Suprapubic skin (tissue), 4 donors: ENCODE measurements at places on chromosomes 4 and X. TPM values are rescaled to one million over a fixed set of nuclear protein-coding genes. Genes with fewer than 3 reads are reported as not detected.

The KIT gene
- 17.8 TPM for total RNA-seq

The ARMCX4 gene
- 11.5 TPM for total RNA-seq

The DRP2 gene
- total RNA-seq: 0.05 TPM

The CLDN34 gene
- total RNA-seq: not detected

DNA sequence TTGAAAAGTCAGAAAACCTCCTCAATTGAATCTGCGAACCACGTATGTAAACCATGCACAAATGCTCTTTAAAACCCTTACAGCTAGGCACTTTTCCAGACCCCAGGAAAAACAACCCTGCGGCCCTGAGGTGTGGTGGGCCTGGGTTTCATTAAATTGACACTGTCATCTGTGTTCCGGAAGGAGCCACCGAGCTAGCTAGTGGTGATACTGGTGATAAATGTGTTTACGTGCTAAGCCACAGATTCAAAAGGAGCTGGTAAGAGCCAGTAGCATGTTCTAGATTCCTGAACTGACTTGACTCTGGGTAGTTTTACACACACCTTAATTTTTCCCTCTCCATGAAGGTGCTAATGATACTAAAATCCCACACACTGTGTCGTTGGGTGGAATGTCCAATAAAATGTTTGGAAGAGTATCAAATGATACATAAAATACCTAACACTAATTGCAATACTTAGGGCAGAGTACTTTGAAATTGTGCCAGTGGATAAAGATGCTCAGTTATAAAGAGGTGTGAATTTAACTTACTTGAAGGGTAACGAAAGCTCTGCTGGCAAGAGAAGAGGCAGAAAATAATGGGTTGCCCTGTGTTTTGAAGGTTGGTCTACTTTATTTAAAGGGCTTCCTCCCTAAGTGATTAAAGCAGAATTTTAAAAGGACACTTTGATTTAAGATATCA, 8.5 kb downstream of the SMS start:
- no peak overlapping the region for H3K4me3 ChIP-seq
- H3K27me3 ChIP-seq: no peaks in the 10 kb centered on the region

- no peaks in the 10 kb centered on the region for H3K27me3 ChIP-seq
- no peaks in the 10 kb centered on the region for H3K36me3 ChIP-seq
- H3K4me1 ChIP-seq: no peaks in the 10 kb centered on the region
- DNase-seq: no peak
- no peak overlapping the region for H3K27ac ChIP-seq
- no peak overlapping the region for H3K4me3 ChIP-seq
These were observed 199.3 kb downstream of the BMPR1B start for GRCh38 chr4:94957030-94957429.

- H3K4me1 ChIP-seq: peaks cover 4% of the 10 kb centered on the region
- no peak overlapping the region for H3K27ac ChIP-seq
- H3K36me3 ChIP-seq: no peaks in the 10 kb centered on the region
- peaks cover 10% of the 10 kb centered on the region for H3K27me3 ChIP-seq
- no peak overlapping the region for H3K4me3 ChIP-seq
These were observed 234.6 kb downstream of the AFAP1 start for GRCh38 chr4:7705062-7705461.

GRCh38 chr4:10084651-10085358, 31.8 kb downstream of the WDR1 start:
- H3K27me3 ChIP-seq: no peaks in the 10 kb centered on the region
- peaks cover 94% of the 10 kb centered on the region for H3K36me3 ChIP-seq
- H3K27ac ChIP-seq: no peak overlapping the region
- no peak overlapping the region for H3K4me3 ChIP-seq
- DNase-seq: peak; percentile 37

GRCh38 chr4:186775902-186776301, 52.2 kb upstream of the FAT1 start:
- no peaks in the 10 kb centered on the region for H3K36me3 ChIP-seq
- no peak overlapping the region for H3K27ac ChIP-seq
- DNase-seq: no peak
- no peaks in the 10 kb centered on the region for H3K4me1 ChIP-seq
- H3K27me3 ChIP-seq: no peaks in the 10 kb centered on the region

DNA sequence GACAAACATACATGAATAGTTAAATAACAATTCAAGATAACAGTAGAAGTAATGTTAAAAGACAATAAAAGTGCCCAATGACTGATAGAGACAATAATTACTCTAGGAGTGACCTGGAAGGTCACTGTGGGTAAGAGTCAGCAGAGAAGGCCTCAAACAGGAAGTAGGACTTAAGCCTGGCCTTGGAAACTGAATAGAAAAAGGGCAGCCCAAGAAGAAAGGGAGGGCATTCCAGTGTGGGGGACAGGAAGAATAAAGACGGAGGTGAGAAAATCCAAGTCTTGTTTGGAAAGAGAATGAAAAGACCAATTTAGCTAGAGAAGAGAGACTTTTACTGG, 6.0 kb downstream of the P2RY4 start:
- H3K27ac ChIP-seq: no peak overlapping the region
- no peak overlapping the region for H3K4me3 ChIP-seq
- no peaks in the 10 kb centered on the region for H3K36me3 ChIP-seq
- no peaks in the 10 kb centered on the region for H3K27me3 ChIP-seq
- no peak for DNase-seq

- no peak overlapping the region for H3K4me3 ChIP-seq
- no peaks in the 10 kb centered on the region for H3K4me1 ChIP-seq
- no peak for DNase-seq
- H3K27me3 ChIP-seq: no peaks in the 10 kb centered on the region
- no peaks in the 10 kb centered on the region for H3K36me3 ChIP-seq
These were observed 12.2 kb downstream of the GK2 start for GRCh38 chr4:79395841-79396240.

GRCh38 chr4:10180927-10181744, 64.5 kb upstream of the WDR1 start:
- H3K27ac ChIP-seq: no peak overlapping the region
- DNase-seq: no peak
- no peaks in the 10 kb centered on the region for H3K4me1 ChIP-seq
- no peak overlapping the region for H3K4me3 ChIP-seq
- H3K36me3 ChIP-seq: no peaks in the 10 kb centered on the region

DNA sequence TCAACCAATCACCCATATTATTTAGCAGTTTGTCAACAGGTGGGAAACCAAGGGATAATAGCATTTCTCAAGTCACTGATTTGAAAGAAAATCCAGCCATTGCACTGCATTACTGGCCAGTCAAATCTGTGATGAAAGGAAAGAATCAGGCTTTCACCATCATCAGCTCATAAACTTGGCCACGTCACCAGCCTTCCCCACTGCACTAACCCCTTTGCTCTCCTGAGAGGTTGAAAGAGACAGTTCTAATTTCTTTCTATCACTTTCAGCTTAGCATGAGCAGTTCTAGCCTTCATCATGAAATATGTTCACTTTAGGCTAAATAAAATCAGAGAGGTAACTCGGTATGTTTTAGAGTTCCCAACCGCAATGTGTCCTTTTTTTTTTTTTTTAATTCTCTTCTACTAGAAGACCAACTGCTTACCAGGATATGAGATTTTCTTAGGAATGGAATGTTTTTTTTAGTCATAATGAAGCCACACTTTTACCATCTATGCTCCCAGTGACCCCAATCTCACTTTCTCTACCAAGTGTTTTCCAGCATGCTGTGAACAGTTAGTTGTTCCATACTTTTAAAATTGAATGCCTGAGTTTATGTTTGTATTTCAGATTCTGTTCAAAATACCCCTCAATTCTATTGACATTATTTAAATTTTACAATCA, 55.7 kb upstream of the SLC7A11 start:
- no peaks in the 10 kb centered on the region for H3K4me1 ChIP-seq
- H3K4me3 ChIP-seq: no peak overlapping the region
- no peaks in the 10 kb centered on the region for H3K36me3 ChIP-seq
- no peak for DNase-seq
- no peaks in the 10 kb centered on the region for H3K27me3 ChIP-seq

GRCh38 chr4:15015170-15015569, 12.9 kb downstream of the CPEB2 start:
- peaks cover 31% of the 10 kb centered on the region for H3K36me3 ChIP-seq
- no peak overlapping the region for H3K4me3 ChIP-seq
- no peak for DNase-seq
- no peak overlapping the region for H3K27ac ChIP-seq
- H3K4me1 ChIP-seq: peaks cover 20% of the 10 kb centered on the region

DNA sequence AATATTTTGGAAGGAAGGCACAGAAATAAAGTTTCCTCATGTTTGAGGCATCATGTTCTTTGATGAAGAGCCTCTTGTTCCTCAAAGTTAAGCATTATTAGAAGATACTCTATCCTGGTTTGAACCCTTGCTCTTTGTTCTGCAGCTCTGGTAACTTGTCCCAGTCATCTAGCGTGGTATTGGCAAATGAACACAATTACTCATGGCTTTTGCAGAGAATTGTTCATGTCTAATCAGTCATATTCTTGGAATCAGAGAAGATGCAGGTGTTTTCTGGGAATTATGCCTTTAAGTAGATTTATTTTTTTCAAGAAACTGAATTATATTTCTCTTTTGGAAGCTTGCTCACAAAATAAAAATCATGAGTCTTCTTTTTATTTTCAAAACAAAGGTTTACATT, 52.9 kb upstream of the HPGDS start:
- DNase-seq: no peak
- no peaks in the 10 kb centered on the region for H3K4me1 ChIP-seq
